ENCODE measurements at places on chromosomes 2 and 18. TPM values are rescaled to one million over a fixed set of nuclear protein-coding genes. Genes with fewer than 3 reads are reported as not detected.
A peak's percentile ranks its signal among the peaks of the same experiment; 100 is the strongest.

DNA sequence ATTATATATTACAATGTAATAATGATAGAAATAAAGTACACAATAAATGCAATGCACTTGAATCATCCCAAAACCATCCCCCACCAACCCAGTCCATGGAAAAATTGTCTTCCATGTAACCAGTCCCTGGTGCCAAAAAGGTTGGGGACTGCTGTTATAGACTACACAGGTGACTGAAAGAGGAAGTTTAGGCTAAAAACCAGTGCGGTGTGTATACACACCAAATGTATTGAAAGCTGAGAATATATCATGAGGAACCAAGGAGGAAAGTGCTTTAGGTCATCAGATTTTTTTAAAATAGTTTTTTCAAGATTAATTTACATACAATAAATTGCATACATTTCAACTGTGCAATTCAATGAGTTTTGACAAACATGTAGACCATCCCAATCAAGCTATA, 20.5 kb upstream of the C1D start:
- peaks cover 63% of the 10 kb centered on the region for H3K27me3 ChIP-seq
- no peaks in the 10 kb centered on the region for H3K4me1 ChIP-seq
- H3K36me3 ChIP-seq, result no peaks in the 10 kb centered on the region

DNA sequence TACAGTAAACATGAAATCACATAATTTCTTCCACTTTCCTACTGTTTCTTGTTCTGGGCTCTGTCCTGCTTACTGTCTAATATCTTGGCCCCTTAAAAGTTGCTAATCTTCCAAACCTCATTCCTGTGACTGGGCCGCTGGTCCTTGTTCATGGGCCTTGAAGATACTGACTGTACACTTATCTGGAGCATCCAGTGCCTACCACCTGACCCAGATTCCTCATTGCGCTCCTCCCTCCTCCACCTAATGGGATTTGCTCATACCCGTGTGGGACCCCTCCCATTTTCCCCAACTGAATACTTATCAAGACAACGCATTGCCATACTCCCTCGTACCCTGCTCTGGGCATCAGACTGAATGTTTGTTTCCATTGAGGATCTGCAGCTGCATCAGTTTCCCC, 6.1 kb upstream of the IL37 start:
- no peak overlapping the region for H3K4me3 ChIP-seq
- H3K27me3 ChIP-seq, result peaks cover 13% of the 10 kb centered on the region
- no peaks in the 10 kb centered on the region for H3K36me3 ChIP-seq
- no peak overlapping the region for H3K27ac ChIP-seq

DNA sequence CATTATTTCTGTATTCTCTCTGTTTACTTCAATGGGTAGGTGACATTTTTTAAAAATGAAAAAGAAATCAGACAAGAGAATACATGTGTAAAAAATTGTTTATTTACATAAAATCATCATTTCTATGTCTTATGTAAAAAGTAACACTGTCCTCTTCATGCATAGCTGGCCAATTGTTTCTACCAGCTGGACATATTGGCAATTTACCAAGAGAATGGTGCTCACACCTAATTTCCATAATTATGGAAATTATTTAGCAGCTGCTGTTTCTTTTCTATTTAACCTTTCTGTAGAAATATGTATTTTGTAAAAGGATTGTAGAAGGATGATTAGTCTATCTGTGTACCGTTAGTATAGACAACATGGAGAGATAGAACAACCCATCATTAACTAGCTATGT, 791.9 kb downstream of the TRIB2 start:
- DNase-seq, result no peak
- H3K27me3 ChIP-seq, result no peaks in the 10 kb centered on the region
- H3K36me3 ChIP-seq, result no peaks in the 10 kb centered on the region
- H3K27ac ChIP-seq, result no peak overlapping the region
- H3K4me3 ChIP-seq, result no peak overlapping the region

- no peak for DNase-seq
- peaks cover 77% of the 10 kb centered on the region for H3K4me1 ChIP-seq
- H3K27ac ChIP-seq, result peak overlapping the region; percentile 67
- no peak overlapping the region for H3K4me3 ChIP-seq
- peaks cover 9% of the 10 kb centered on the region for H3K36me3 ChIP-seq
These were observed 140.8 kb downstream of the SEPTIN10 start for GRCh38 chr2:109472974-109473373.

DNA sequence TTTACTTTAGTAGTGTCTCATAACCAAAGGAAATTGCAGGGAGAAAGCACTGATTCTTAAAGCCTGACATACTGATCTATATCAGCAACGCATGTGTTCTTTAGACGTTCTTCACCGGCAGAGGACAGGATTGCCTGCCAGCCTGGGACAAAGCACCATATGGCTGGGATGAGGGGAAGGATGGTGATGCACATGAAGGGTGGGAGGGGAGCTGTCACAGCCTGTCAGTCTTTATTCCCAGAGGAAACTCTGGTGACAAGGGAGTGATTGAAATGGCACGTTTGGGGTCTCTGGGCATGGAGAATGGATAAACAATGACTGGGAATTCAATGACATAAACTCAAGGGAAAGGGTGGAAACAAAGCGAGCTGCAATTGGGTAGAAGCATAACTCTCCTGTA, 808.1 kb downstream of the DCC start:
- no peak overlapping the region for H3K4me3 ChIP-seq
- no peak overlapping the region for H3K27ac ChIP-seq
- H3K4me1 ChIP-seq, result no peaks in the 10 kb centered on the region
- no peak for DNase-seq

GRCh38 chr2:165648801-165649200, 145.2 kb downstream of the GALNT3 start:
- no peaks in the 10 kb centered on the region for H3K36me3 ChIP-seq
- no peak for DNase-seq
- no peak overlapping the region for H3K27ac ChIP-seq

- H3K4me1 ChIP-seq, result no peaks in the 10 kb centered on the region
- no peak overlapping the region for H3K4me3 ChIP-seq
These were observed 55.1 kb downstream of the FSIP2 start for GRCh38 chr2:185793532-185794345.

GRCh38 chr2:228846161-228846560, 424.9 kb downstream of the PID1 start:
- H3K27me3 ChIP-seq, result no peaks in the 10 kb centered on the region
- DNase-seq, result no peak
- no peaks in the 10 kb centered on the region for H3K36me3 ChIP-seq
- no peak overlapping the region for H3K27ac ChIP-seq
- H3K4me3 ChIP-seq, result no peak overlapping the region

GALR1 gene
- not detected for total RNA-seq

GCG gene
- total RNA-seq, result not detected

PTH2R gene
- not detected for total RNA-seq

CFAP221 gene
- not detected for total RNA-seq

TM4SF20 gene
- not detected for total RNA-seq

UGT1A8 gene
- total RNA-seq, result not detected
